ENCODE measurements at places on chromosomes 5 and 9. TPM values are rescaled to one million over a fixed set of nuclear protein-coding genes. Genes with fewer than 3 reads are reported as not detected.

SLC27A6 gene
- total RNA-seq = 0.06 TPM

CARD6 gene
- total RNA-seq = 3.1 TPM

NR2F1 gene
- total RNA-seq = 4.8 TPM

CCL28 gene
- 0.09 TPM for total RNA-seq

LMNB1 gene
- 55.3 TPM for total RNA-seq
